ENCODE measurements at places on chromosomes 16 and 17.
A peak's percentile ranks its signal among the peaks of the same experiment; 100 is the strongest.

GRCh38 chr16:20881503-20881878, 18.7 kb downstream of the DCUN1D3 start:
- DNase-seq = no peak

GRCh38 chr17:77434136-77435114, 293.7 kb downstream of the SEC14L1 start:
- no peak for DNase-seq

DNA sequence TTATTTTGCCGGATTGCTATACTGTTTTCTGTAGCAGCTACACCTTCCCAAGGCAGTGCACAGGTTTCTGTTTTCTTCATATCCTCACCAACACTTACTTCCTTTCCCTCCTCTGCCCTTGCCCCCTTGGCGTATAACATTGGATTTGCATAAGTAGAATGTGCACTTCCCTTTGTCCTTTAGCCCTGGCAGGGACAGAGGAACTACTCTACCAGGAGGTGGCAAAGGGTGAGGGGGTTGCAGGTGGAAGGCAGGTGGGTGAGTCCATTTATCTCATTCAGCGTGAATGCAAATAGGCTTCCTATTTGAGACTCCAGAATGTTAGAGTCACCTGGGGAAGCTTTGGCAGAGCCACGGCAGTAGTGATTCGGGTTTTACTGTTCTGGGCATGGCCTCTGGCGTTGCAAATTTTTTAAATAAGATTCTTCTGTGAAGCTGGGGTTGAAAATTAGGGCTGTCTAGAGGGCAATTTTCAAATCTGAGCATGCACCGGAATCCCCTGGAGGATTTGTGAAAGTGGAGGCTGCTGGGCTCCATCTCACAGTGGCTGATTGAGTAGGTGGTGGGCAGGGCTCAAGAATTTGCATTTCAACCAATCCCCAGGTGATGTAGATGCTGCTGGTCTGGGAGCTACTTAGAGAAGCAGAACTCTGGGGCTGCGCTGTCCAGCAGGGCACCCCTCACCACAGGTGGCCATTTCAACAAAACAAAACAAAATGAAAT, 84.7 kb downstream of the PLCG2 start:
- DNase-seq = peak; percentile 84

GRCh38 chr16:46629331-46630219, 8.4 kb upstream of the SHCBP1 start:
- DNase-seq = no peak

- no peak for DNase-seq
Observed at GRCh38 chr16:11016993-11017392, 72.6 kb downstream of the CLEC16A start.

- DNase-seq = no peak
Observed at GRCh38 chr17:36921095-36921851, 16.0 kb upstream of the LHX1 start.

- DNase-seq = no peak
Observed at GRCh38 chr16:78553268-78554039, 454.0 kb downstream of the WWOX start.

DNA sequence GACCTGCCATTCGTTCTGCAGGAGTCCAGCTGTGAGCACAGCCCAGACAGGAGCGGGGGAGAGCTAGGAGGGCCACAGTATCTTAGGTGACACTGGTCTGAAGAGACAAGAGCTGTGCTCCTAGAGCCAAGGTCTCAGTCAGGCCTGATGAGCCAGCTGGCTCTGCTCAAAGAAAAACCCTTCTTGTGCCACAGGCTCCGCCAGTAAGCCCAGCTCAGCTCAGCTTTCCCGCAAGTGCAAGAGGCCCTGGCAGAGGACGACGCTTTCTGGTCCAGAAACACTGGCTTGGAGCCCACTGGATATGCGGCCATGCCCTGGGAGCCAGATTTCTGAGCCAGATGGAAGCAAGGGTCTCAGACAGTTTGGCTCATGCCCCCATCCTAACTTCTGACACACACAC, 23.9 kb downstream of the PEMT start:
- DNase-seq = no peak

DNA sequence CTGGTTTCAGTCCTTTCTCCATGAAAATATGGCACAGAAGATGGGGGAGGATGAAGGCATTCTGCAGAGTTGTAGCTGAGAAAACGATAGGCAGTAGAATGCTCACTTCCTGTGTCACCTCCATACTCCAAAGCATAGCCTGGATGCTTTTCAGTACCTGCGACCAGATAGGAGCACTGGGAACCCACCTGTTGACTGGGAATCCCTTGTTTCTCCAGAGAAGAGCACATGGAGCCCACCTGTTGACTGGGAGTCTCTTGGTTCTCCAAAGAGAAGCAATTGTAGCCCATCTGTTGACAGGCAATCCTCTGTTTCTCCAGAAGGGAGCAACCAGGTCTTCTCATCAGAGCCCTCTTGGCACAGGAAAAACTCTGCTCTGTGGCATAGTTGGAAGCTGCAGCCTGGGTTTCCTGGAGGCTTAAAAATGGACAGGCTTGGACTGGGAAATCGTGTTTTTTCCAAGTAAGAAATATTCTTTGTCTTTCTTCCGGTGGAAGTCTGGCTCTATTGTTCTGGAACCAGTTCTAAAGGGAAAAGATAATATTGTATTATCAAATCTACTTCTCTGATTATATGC, 13.2 kb downstream of the TERF2IP start:
- DNase-seq = no peak

GRCh38 chr16:6956511-6956910, 376.1 kb upstream of the RBFOX1 start:
- no peak for DNase-seq

GRCh38 chr16:14325502-14326401, 254.6 kb downstream of the MRTFB start:
- DNase-seq = no peak

DNA sequence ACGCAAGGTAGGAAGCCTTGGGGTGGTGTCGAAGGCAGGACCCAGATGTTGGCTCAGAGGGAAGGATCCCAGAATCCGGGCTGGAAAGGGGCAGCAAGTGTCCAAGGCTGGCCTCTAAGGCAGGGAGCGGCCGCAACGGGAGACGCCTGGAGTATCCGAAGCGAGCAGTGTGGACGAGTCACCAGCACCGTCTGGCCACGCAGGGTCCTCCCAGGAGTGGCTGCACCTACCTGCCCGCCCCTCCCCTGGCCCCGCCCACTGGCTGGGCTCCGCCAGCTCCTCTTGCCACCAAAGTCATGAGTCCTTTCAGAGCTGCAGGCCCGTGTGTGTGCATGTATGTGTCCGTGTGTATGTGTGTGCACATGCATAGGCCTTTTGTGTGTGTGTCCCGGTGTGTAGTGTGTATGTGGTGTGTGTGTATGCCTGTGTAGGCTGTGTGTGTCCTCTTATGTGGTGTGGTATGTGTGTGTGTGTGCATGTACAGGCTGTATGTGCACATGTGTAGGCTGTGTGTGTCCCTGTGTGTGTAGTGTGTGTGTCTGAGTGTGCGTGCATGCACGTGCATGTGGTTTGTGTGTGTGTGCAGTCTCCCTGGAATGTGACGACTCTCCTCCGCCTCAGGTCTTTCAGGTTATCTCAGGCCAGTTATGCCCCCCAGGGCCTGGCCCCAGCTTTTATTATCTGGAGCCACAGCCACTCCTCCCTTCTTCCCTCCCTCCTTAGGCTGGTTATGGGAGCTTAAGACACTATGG, at the start of gene PRSS8:
Gene PRSS8 (minus strand): TSS at position 193 of the 752 bp plus-strand sequence. CDS start 229 bp downstream, outside the sequence.
- no peak for DNase-seq

DNA sequence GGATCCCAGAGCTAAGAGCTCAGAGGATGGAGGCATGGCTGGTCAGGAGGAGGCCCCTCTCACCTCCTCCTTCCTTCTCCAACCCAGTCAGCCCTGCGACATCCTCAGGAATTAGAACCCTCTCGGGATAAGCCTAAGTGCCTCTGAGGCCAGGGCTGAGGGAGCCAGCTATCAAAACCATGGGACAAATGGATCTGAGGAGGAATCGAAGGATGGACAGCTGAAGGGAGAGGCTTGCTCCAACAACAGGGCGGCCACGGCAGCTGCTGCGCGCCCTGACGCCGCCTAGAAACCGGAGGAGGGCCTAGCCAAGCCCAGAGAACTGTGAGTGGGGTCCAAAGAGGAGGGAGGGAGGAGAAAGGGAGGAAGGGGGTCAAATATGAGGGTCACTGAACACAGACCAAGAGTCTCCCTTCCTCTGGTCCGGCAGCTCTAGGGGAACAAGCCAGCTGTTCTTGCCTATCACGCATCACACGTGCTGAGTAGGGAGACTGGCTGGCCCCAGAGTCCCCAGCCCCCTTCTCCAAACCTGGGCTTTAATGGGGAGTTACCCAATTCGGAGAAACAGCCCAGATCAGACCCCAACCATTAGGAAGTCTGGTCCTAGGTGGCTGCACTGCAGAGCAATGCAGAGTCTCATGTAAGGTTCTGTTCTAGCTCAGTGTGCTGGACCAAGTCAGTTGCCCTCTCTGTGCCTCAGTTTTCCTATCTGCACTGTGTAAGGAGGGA, 5.9 kb upstream of the HOXB13 start:
- DNase-seq = no peak

DNA sequence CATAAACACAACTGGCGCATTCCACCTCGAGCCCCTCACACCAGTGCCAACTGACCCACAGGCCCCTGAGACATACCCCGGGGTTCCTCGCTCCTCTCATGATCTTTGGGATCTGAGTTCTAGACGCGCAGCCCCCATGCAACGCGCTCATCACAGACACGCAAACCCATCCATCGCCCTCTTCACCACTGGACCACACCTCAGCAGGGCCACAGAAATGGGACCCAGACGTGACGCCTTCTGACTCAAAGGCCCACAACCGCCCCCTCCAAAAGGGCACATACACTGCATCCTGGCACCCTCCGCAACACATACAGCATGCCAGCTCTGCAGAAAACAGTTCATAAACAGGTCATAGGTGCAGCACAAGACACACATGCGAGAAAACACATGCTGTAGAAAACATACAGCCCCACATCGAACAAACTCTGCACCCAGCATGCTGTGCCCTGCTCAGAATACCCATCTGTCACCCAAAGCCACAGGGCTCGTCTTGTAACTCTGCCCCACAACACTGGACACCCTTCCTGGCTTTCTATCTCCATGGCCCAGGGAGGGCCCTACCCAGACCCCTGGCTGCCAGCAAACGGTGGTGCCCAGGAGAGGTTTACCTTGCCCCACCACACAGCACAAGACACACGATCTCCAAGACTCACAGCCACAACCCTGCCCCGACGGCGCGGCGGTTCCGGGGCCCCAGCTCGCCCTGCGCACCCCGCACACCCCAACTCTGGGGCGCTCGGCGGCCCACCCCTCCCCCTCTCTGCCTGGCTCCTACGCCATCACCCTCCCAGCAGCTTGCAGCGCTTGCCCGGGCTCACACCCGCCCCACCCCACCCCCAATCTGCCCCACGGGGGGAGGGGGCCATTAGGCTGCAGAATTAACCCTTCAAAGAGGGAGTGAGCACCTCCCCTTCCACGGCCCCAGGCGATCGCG, 887 bp downstream of the ZBTB4 start:
- peak; percentile 2 for DNase-seq

GRCh38 chr16:31071861-31072260, 2.2 kb downstream of the ZNF668 start:
- no peak for DNase-seq

DNA sequence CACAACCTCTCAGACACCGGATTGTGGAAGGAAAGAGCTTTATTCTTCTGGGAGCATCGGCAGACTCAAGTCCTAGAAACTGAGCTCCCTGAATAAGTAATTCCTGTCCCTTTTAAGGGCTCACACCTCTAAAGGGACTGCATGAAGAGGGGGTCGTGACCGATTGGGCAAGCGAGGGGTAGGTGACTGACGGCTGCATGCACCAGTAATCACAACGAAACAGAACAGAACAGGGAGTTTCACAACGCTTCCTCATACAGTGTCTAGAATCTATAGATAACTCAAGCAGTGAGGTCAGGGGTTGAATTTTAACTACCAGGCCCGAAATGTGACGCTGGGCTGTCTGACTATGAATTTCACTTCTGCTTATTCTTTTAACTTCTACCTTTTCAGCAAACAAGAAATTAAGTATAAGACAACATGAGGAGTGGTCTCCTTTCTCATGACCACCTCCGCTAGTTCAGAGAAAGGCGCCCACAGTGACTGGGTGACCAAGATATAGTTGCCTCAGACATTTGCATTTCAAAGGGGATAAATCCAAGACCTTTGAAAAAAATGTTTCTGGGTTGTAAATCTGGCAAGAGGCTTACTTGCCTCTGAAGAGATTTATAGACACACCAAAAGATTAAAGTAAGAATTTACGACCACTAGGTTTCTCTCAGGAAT, 88.4 kb upstream of the ATF7IP2 start:
- DNase-seq = no peak

DNA sequence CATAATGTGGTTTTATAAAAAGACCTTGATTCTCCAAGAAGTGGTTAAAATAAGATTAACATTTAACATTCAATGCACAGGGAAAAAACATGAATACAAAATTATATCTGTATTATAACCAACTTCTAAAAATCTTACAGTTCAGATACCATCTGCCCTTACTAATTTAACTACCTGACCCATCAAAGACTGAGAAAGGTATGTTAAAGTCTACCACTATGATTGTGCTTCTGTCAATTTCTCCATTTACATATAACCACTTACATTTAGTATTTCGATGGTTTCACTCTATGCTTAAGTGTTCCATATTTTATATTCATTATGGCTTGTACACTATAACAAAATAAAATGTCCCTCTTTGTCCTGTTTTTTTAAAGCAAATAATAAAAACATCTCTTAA, 14.6 kb downstream of the AP1G1 start:
- no peak for DNase-seq

DNA sequence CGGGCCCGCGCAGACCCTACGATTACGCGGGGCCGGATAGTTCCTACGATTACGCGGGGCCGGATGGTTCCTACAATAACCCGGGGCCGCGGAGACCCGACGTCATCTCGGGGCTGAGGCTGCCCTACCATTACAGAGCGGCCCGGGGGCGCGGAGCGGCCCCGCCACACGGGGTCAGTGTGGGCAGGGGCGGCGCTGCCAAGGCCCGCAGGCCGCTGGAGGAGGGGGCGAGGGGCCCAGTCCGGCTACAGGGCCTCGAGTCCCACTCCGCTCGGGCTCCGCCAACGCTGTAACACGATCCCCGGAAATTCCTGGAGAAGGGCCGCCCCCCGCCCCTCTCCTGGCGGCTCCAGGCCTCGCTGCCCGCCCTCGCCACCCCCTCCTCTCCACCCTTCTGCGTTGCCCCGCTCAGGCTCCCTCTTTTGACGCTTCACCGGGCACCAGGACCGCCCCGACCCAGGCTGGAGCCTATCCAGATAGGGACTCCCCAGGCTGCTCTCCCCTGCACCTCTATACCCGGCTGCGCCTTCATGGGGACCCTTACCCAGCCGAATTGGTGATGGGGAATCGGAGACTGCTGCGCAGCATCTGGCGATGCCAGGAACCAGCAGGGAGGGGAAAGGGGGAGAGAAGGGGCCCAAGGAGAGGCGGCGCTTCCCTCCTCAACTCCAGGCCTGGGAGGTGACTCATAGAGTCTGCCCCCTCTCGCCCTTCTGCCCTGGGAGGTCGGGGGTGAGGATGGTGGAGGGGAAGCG, at the start of gene RAB34:
Gene RAB34 (minus strand): TSS at position 291 of the 755 bp plus-strand sequence. CDS start 602 bp downstream, outside the sequence.
- peak; percentile 88 for DNase-seq

- DNase-seq = no peak
Observed at GRCh38 chr17:77577491-77577890, 381.0 kb upstream of the TNRC6C start.
